ENCODE measurements at places on chromosomes 5 and 9.

GRCh38 chr5:8247049-8247899 is 378.3 kb downstream of the MTRR start:
- DNase-seq: peak; percentile 3

DNA sequence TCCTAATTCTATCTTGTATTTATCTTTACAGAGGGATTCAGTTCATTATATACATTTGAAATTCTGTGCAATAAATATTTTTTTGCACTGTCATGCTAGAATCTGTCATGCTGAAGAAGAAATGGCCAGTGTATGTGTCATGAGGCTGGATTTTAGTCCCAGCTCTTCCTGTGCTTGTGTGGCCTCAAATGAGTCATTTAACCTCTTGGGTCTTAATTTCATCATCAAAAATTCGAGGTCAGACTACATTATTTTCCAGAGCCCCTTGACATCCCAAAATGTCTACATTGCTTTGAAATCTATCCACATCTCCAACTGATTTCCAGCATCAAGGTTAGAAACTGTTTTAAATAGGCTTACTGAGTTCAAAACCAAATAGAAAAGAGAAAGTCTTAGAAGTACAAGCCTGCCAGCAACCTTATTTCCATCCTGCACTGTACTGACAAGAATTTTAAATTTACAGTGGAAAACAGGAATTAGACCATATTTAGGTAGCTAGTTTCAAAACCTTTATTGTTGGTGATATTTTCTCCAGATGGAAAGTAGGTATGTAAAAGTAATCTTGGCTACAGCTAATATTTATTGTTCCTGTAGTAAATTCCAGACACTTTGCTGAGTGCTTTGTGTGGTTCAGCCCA is 96.7 kb upstream of the MAMDC2 start:
- no peak for DNase-seq

GRCh38 chr5:114660791-114661190 is 298.9 kb downstream of the KCNN2 start:
- DNase-seq: no peak

GRCh38 chr5:179605026-179605833 is 18.2 kb downstream of the HNRNPH1 start:
- no peak for DNase-seq

DNA sequence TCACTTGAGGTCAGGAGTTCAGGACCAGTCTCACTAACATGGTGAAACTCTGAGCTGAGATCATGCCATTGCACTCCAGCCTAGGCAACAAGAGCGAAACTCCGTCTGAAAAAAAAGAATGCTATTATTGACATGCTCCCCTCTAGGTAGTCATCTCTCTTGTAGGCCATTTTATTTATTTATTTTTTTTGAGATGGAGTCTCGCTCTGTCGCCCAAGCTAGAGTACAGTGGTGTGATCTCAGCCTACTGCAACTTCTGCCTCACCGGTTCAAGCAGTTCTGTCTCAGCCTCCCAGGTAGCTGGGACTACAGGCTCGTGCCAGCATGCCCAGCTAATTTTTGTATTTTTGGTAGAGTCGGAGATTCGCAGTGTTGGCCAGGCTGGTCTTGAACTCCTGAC is 20.6 kb upstream of the NIM1K start:
- DNase-seq: no peak

DNA sequence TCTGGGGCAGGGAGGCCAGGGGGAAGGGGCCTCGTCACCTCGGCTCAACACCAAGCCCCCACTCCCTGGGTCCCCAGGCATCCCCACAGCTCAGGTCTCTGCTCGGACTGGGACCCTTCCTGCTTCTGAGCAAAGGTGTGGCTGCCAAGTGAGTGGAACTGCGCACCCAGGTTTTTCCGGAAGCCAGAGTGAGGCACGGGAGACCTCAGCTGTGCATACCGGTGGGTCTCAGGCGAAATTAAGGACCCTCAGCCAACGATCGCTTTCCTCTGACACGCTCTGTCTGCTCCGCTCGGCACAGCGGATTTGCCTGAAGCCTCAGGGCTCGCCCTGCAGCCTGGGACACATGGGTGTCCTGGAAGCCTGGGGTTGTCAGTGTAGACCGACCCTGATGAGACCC is 41.0 kb upstream of the IRX4 start:
- no peak for DNase-seq

DNA sequence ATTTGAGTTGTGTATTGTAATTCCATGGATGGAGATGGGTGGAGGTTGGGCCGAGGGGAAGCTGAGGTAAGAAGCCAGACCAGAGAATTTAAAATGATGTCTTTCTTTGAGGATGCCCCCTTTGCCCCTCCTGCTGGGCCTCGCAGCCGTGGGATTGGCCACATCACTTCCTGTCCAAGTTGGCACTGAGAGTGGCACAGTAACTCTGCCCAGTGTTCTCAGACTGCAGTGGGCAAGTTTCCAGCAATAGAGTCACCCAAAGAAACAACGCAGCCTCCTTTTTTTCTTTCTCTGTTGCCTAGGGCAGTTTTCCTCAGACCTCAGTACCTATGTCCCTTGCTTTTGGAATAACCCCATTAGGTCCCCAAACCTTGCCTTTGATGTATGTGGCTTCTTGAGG is 306.6 kb upstream of the DMRT1 start:
- no peak for DNase-seq

GRCh38 chr9:131595696-131596429 is 50.5 kb downstream of the PRRT1B start:
- no peak for DNase-seq

DNA sequence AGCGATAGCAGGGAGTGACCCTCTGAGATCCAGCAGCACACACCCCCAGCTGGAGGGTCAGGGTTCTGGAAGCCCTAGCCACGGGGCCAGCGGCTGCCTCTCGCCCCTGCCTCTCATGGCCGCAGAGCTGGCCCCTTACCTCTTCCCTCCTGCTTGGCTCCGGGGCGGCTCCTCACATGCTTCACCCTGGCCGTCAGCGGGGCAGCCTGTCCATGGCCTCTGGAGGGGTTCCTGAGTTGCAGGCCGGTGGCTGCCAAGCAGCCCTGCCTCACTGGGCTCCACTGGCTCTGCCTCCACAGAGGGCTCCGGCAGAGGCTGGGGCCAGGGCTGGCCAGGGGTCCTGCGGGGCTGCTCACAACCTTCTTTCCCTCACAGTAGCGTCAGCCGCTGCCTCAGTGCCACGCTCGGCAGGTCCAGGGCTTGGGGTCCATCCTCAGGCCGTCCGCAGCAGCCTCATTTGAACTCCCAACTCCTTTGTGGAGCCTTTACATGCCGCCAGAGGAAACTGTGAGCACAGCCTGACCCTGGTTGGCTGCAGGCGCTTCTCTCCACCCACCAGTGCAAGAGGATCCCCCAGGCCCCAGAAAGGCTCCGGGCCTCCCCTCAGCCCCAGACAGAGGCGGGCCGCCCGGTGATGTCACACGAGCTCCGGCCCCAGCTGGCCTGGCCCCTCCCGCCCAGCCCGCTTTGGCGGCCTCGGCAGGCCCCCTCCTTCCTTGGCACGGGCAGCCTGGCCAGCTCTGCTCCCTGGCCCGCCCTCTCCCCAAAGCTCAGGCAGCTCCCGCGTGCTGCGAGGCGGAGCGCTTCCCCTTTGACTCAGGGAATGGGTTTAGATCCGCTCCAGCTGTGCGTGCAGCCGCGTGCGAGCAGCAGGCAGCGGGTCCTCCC is at the start of gene ANGPTL2:
Gene ANGPTL2, minus strand, starts transcription at position 460 of the 888 bp plus-strand sequence. CDS start 13,904 bp downstream, outside the sequence.
- peak; percentile 8 for DNase-seq

DNA sequence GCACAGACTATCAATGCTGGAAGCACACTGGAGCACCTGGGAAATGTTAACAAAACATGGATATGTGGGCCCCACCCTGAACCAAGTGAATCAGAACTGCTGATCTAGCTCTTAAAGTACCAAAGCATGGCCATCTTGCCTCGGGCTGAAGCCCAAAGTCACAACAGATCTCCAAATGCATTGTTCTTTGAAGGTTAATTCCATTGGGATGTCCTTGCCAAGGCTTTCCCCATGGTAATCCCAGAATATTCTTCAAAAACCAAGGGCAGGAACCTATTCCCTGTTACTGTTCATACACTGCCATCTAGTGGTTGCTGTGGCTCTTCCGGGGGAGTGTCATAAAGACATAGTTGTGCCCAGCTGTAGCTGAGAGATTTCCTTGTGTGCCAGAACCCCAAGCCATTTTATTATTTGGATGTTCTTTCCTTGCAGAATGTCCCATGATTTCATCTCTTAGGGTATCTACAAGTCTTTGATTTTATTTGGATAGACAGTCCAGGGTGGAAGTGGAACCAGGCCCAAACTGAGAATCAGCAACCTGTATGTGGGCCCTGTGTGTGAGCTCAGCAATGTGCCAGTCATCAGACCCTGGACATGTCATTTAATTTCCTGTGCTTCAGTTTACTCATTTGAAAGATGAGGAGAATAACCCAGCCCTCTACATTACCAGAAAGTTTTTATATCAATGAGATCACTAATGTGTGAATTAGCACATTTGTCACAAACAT is 290.0 kb downstream of the ACTL7B start:
- DNase-seq: peak; percentile 70

DNA sequence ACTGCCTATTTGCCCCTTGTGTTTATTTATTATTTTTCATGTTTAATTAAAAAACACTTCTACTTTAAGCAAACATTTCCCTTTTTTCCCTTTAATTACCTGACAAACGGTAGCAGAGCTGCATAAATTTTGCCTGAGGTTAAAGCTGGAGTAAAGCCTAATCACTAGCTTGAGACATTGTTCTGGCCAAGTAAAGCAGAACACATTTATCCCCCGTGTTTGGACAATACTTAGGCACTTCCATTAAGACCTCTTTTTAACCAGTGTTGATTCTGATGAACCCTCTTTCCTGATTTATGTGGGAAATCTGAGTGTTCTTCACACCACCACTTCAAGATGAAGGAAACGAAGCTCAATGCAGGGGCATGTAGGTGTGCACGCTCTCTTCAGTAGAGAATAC is 54.5 kb downstream of the BNC2 start:
- no peak for DNase-seq

DNA sequence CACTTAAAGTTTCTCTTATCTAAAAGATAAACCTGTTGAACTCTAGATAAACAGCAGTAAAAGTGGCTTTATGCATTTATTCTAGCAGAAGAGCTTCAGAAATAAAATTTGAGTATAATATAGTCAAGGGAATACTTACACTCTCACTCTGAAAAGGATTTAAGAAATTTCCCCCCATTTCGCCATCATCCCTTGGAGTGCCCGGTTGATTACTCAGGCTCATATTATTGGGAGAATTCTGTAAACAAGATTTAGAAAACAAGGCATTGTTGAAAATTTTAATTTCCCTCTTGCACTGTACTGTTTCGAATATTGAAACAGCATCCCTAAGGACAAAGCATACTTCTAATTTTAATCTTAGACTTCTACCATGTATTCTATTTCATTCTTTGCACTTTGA is 34.5 kb upstream of the ACOT12 start:
- no peak for DNase-seq

DNA sequence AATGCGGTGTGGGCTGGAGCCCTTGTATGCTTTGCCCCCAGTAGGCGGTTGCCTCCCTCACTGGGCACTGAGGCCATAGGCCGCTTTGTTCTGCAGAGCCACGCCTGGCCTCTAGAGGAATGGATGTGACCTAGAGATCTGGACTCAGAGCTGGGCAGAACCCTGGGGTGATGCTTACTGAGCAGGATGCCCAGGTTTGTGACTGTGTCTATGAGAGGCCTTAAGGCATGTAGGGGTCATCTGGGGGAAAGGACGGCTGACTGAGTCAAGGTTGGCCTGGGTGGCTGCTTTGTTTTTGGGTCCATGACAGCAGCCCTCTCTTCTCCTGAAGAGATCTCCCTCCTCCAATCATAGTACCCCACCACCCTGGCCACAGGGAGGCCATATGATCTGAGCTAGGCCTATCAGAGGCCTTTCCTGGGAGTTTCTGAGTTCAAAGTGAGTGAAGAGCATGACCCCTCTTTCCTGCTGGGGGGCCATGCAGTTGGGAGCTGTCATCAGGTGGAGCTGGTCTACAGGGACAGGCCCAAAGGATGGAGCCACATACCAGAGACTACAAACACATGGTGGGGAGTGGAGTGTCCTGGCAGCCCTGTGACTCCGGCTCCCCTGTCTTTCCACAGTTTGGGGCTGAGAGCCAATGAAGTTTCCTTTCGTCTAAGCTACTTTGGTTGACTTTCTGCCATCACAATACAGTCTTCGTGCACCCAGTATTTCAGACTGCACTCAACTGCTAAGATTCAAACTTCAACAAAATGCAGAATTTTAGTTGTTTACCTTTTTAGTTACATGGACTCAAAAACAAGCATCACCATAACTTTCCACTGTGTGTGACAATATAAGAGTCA is 165.4 kb downstream of the AUH start:
- no peak for DNase-seq

GRCh38 chr5:133297293-133297692 is 245.5 kb downstream of the HSPA4 start:
- no peak for DNase-seq

DNA sequence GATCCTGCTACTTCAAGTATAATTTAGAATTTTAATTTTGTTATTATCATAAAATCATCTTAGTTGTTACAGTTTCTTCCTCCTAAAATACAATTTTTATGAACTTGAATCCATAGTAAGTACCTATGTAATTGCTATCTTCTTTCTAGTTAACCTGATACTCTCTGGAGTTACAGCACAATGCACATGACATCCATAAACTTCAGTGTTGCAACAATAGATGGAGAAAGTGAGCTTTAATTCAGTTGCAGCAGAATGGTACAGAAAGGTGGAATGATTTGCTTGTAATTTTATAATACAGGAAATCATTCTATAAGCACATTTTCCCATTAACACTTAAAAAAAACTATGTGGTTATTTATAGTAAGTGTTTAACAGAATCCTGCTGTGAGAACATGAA is 372.0 kb downstream of the CDH9 start:
- DNase-seq: no peak

GRCh38 chr9:76101075-76101474 is 210.6 kb downstream of the PCSK5 start:
- no peak for DNase-seq

DNA sequence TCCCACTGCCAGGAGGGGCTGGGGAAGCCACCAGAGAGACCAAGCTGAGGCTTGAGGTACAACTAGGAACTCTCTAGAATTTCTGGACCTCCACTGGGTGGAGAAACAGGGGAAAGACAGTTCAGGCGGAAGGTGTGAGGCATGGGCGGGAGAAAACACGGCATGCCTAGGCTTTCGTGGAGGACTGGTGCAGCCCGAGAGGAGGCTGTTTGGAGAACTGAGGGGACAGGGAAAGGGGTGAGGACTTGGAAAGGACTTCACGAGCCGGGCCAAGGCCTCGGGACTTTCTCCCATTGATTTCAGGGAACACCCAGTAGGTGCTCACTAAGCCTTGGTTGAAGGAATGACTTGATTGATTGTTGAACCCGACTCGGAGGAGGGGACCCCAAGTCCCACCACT is 9.5 kb upstream of the ADGRD2 start:
- DNase-seq: no peak

DNA sequence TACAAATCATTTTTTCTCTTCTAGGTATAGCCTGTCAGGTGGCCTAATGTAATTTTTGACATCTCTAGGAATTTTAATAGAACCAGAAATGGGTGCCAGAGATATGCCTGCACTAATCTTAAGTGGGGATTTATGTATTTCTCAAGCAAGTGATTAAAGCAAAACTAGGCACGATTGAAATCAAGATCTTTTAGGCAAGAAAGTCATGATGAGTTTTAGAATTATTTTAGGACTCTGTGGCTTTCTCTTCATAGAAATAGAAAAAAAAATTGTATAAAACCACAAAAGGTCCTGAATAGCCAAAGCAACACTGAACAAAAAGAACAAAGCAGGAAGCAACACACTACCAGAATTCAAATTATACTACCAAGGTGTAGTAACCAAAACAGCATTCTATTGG is 952 bp upstream of the AMACR start:
- DNase-seq: no peak
